ENCODE measurements at places on chromosomes 4 and X.
A peak's percentile ranks its signal among the peaks of the same experiment; 100 is the strongest.

GRCh38 chrX:19661961-19662360, 146.7 kb upstream of the MAP3K15 start:
- DNase-seq: no peak

- DNase-seq: no peak
These were observed 134.7 kb downstream of the PALLD start for GRCh38 chr4:168631241-168632162.

DNA sequence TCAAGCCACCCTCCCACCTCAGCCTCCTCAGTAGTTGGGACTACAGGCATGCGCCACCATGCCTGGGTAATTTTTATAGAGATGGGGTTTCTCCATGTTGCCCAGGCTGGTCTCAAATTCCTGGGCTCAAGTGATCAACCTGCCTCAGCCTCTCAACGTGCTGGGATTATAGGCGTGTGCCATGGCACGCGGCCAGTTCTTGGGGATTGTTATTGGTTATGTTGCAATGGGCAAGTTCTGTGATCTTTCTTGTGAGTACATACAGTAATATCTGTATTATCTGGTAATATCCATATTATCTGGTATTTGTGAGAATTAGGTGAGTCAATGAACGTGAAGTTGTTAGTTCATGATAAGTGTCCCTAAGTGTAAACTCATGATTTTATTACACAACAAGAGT, 90.3 kb upstream of the TBL1X start:
- no peak for DNase-seq

DNA sequence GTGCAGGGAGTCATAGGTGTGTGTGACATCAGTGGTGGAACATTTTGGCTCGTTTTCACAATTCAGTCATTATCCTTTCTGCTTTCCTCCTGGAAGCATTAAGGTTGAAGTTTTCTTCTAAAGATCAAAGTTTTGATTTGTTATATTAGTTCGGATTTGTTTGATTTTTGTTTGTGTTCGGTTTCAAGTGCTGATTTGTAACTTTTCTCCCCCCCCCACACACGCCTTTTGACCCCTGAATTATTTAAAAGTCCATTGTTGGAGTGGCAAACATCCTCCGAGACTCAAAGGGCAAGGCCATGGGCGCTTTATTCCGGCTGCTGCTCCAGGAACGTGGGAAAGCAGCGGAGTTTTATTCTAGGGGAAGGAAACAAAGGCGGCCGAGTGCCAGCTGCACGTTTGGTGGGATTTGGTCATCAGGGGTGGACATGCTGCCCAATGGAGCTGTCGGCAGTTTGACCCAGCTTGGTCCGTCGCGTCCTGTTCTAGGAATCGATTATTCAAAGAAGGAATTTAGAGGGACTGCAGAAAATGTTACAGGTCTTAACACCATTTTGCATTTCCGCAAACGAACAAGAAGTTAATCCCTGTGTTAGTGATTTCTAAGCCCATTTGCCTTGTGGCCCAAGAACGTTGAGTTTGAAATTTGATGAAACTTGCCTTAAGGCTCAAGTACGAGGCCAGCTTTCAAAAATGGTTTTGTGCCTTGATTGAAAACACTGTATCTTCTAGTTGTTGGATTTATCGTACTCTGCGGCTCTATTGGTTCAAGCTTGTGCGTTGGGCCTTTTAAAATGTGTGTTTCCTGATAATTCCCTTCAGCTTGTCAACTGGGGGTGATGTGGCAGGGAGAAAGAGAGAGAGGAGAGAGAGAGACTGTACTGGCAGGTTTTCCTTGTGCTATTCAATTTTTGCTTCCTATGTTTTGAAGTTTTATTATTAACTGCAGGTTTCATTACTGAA, 565 bp upstream of the ZNF41 start:
- peak; percentile 2 for DNase-seq

DNA sequence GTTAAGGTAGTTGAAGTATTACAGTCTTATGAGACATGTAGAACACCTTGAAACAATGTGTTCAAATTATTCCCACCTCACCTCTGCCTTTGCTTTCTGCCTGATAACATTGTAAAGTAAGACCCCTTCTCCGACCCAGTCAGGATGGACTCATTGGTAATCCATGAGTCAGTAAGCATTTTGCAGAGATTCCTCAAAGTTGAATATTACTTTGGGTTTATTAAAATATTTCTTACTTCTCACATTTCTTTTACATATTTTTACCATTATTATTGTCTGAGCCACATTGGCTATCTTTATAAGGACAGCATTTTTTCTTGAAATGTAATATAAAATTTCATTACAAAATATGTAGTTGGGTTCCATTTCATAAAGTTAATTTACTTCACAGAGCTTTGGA, 201.6 kb downstream of the BMPR1B start:
- DNase-seq: no peak

DNA sequence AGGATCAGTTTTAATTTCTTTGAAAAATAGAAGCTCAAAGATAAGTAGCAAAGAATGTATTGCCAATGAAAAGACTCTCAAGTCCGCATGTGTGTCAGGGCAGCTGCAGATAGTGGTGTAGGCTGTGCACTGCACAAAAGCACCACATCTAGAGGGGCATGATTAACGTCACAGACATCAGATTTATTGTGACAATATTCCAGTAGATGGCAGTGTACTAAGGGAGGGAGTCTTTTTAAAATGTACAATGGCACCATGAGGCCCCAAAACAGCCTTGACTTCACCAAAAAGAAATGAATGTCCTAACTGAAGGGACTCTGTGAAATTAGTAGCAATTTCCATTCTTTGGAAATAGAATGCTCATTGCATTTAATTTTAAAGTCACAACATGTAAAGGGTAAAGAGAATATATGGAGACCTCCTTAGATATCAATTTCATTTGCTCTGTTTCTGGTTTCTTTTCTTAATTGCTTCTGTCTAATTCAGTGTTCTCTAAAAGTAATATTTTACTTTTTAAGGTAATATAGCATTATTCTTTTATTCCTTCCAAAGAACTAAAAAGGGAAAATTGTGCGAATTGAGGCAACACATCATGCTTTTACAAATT, 98.4 kb downstream of the ZNF827 start:
- no peak for DNase-seq

- DNase-seq: no peak
These were observed 10.4 kb upstream of the CLCN4 start for GRCh38 chrX:10146346-10146745.

DNA sequence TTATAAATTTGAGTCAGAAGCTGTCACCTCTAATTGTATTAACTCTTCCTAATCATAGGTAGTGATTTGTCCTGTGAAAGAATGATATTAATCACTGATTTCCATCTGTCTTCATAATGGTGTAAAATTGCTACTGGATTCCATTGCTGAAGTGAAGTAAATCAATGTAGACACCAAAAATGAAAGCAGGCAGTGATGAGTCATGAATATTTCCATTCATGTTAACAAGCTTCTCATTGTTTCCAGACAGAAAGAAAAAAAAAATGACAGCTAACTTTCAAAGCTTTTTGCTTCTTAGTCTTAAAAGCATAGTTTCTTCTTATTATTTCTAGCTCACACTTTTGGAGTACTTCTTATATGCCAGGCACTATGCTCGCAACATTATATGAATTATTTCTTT, 21.5 kb downstream of the FAM114A1 start:
- DNase-seq: no peak

DNA sequence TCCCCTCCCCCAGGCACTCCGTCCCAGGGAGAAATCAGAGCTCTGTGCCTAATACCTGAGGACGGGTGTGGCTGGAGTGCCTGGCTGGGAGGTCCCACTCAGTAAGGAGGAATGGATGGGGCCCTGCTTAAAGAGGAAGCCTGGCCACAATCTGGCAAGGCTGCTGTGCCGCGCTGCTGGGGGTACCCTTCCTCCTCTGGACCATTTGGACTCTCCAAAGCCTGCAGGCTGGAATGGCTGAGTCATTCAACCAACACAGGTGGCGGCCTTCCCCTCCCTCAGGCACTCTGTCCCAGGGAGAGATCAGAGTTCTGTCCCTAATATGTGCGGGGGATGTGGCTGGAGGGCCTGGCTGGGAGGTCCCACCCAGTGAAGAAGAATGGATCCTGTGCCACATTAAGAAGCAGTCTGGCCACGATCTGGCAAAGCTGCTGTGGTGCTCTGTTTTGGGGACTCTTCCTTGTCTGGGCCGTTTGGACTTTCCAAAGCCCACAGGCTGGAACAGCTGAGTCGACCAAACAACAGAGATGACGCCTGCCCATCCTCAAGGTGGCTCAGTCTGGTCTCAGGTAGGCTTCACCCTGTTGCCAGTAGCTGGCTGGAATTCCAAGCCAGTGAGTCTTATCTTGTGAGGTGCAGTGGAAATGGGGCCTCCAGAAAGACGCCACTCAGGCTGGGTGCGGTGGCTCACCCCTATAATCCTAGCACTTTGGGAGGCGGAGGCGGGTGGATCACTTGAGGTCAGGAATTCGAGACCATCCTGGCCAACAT, 127.3 kb upstream of the HUWE1 start:
- DNase-seq: no peak

- DNase-seq: no peak
These were observed 5.4 kb downstream of the UGT2B4 start for GRCh38 chr4:69490271-69490670.

GRCh38 chrX:32150141-32150540, 1061.2 kb downstream of the DMD start:
- DNase-seq: no peak

- DNase-seq: peak; percentile 12
These were observed 92.5 kb downstream of the FAM13A start for GRCh38 chr4:88964450-88964849.

- DNase-seq: no peak
These were observed 148.5 kb downstream of the FRAS1 start for GRCh38 chr4:78205591-78205990.
